Mesendoderm (in vitro differentiated cells): ENCODE measurements at places on chromosomes 1 and 21.

- no peak overlapping the region for H3K4me3 ChIP-seq
- H3K27me3 ChIP-seq: no peaks in the 10 kb centered on the region
- no peaks in the 10 kb centered on the region for H3K4me1 ChIP-seq
- H3K36me3 ChIP-seq: no peaks in the 10 kb centered on the region
- H3K27ac ChIP-seq: no peak overlapping the region
Observed at GRCh38 chr1:194698908-194699318, 1512.5 kb upstream of the B3GALT2 start.

- no peaks in the 10 kb centered on the region for H3K27me3 ChIP-seq
- H3K4me3 ChIP-seq: no peak overlapping the region
- no peaks in the 10 kb centered on the region for H3K4me1 ChIP-seq
- peak; percentile 68 for DNase-seq
- no peak overlapping the region for H3K27ac ChIP-seq
Observed at GRCh38 chr1:10152709-10153284, 57.6 kb upstream of the KIF1B start.

DNA sequence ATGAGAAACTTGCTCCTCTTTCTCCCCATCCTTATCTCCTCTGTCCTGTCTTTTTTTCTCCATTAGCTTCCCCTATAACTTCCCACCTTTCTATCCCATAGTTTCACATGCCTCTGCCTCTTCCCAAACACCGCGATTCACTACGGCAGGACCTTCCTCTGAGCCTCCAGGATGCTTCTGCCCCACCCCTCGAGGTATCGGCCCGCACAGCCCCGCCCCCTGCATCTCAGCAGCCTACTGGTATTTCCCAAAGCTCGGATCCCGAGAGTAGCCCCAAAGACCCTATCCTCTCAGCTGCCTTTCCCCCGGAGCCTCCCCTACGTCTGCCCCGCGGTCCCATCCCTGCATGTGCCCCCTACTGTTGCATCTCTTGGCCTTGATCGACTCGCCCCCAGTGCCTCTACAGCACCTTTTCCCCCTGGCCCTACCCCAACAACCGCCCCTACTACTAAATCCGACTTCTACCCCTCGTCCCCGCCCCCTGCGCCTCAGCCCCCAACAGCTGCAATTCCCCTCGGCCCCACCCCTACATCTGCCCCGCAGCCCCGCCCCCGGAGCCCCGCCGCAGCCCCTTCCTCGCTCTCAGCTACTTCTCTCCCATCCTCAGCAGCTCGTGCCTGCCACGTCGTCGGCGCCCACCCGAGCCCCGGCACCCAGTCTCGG is 512 bp downstream of the PIAS3 start:
- peaks cover 22% of the 10 kb centered on the region for H3K36me3 ChIP-seq
- peak overlapping the region; percentile 70 for H3K27ac ChIP-seq
- no peaks in the 10 kb centered on the region for H3K27me3 ChIP-seq
- DNase-seq: peak; percentile 91
- H3K4me3 ChIP-seq: peak overlapping the region; percentile 82
- peaks cover 5% of the 10 kb centered on the region for H3K4me1 ChIP-seq

- H3K4me1 ChIP-seq: no peaks in the 10 kb centered on the region
- no peak overlapping the region for H3K27ac ChIP-seq
- H3K36me3 ChIP-seq: no peaks in the 10 kb centered on the region
Observed at GRCh38 chr1:64184003-64184440, 19.4 kb upstream of the UBE2U start.

DNA sequence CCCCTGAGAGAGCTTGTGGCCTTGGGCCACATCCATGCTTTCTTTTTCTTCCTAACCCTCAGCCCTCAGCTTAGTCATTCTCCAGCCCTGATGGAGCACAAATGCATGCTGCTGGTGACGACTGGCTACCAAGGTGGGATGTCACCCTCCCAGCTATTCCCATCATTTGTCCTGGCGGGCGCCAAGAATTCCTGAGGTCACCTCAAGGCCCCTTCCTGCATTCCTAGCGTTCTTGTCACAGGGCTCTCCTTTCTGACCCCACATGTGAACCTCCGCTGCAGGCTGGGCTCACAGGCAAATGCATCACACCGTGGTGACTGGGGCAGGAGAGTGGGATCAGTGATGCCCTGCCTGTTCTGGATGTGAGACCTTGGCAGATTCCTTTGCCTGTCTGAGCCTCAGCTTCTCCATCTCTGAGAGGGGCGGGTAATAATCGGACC is 53.4 kb upstream of the IFFO2 start:
- H3K36me3 ChIP-seq: no peaks in the 10 kb centered on the region
- peak; percentile 98 for DNase-seq
- H3K4me1 ChIP-seq: peaks cover 4% of the 10 kb centered on the region
- H3K27me3 ChIP-seq: no peaks in the 10 kb centered on the region
- H3K27ac ChIP-seq: peak overlapping the region; percentile 88
- no peak overlapping the region for H3K4me3 ChIP-seq

DNA sequence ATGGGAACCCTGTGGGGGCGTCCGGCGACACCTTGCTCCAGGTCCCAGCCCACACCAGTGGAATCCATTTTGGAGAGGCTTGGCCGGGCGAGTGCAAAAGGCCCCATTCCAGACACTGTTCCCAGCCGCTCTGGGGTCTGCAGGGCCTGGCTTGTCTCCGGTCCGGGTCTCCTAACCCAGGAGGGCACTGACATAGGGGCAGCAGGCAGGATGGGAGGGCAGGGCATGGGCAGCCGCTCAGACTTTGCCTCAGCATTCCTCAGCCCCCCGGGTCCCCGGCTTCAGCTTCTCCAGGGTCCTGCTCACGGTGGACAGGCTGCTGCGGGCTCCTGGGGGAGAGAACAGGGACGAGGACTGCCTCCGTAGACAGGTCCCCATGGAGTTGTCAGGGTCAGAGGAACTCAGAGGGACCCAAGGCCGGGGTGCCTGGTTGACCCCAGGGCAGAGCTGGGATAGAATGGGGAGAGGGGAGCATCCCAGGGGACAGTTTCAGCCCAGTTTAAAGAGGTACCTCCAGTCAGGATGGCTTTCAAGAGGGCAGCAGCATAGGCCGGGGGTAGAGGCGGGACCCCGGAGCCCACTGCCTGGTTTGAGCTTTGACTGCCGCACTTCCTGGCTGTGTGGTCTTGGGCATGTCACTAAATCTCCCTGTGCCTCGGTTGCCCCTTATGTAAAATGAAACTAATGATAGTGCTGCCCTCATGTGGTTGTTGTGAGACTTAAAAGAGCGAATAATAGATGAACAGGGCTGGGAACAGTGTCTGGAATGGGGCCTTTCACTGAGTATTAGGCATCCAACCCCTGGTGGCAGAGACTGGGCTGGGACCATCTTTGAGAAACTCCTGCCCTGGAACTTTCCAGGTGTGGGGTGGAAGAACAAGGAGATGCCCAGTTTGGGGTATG is 3.7 kb downstream of the KNCN start:
- no peak overlapping the region for H3K4me3 ChIP-seq
- H3K27ac ChIP-seq: no peak overlapping the region
- no peaks in the 10 kb centered on the region for H3K4me1 ChIP-seq

DNA sequence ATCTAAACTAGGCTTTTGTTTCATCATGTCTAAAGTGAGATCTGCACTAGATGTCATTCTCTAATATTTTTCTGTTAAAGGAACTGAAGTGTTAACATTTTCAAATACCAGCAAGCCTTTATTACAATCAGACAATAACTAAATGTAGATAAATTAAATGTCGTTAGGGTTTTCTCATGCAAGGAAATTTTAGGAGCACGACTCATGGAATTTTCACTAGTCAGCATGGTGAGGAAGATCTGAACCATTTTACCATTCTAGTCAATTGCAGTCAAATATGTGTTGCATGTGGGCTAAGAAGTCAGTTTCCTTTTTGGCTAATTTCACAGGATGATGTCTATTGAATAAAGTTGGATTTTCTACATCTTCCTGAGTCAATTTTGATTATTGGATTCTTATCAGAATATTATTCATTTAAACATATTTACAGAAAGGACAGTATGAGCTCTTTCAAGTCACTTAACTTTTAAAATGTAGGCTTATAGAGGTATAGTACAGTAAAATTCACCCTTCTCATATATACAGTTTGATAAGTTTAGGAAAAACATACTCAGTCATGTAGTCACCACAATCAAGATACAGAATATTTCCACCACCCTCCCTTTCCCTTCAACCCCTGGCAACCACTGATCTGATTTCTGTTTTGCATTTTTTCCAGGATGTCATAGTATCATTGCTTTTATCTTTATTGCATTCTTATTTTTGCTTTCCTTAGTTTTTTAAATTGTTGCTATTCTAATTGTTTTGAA is 9.2 kb downstream of the GCSAML start:
- H3K27ac ChIP-seq: no peak overlapping the region
- no peaks in the 10 kb centered on the region for H3K36me3 ChIP-seq
- H3K27me3 ChIP-seq: no peaks in the 10 kb centered on the region

DNA sequence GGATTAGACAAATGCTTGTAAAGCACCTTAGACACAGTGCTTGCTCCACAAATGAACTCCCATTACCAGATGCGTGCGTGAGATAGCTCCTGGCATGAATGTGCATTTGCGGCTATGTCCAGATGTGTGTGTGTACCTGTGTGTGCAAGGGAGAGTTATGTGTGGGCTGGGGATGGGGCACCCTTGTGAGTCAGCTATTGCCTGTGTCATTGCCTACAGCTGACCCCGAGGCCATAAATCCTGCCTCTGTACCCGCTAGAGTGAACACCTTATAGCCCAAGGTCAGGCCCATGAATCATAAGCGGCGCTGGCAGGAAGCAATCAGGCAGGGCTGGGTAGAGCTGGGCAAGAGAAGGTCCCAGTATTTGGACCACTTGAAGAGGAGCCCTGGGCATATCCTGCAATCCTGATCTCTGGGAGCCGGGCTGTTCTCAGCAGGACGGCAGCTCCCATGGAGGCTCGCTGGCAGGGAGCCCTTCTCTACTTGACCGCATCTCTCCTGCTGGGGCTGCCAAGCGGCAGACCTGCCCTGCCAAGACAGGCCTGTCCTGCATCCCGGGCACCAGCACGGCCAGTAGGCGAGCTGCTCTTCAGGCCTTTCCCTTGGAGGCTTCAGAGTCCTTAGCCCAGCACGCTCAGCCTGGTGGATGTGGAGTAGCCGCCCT is 86.4 kb downstream of the TMEM53 start:
- H3K27me3 ChIP-seq: no peaks in the 10 kb centered on the region
- DNase-seq: no peak
- no peak overlapping the region for H3K27ac ChIP-seq
- no peaks in the 10 kb centered on the region for H3K4me1 ChIP-seq
- H3K4me3 ChIP-seq: no peak overlapping the region

DNA sequence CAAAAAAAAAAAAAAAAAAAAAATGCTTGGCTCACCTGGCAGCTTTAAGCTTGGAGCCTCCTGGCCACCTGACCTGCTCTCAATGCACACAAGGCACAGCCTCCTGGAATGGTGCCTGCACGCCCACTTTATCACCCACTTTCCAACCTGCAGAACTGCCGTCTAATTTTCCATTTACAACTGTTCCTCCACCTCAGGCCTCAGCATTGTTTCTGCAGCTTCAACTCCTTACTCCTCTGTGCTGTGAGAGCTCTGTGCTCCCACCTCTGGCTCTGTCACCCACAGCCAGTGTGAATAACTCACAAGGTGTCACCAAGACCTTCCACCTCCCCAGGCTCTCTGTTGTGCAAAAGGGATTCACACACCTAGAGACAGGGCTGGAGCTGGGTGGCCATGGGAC is 38.7 kb upstream of the GPR157 start:
- no peaks in the 10 kb centered on the region for H3K36me3 ChIP-seq
- H3K27ac ChIP-seq: no peak overlapping the region
- DNase-seq: no peak

DNA sequence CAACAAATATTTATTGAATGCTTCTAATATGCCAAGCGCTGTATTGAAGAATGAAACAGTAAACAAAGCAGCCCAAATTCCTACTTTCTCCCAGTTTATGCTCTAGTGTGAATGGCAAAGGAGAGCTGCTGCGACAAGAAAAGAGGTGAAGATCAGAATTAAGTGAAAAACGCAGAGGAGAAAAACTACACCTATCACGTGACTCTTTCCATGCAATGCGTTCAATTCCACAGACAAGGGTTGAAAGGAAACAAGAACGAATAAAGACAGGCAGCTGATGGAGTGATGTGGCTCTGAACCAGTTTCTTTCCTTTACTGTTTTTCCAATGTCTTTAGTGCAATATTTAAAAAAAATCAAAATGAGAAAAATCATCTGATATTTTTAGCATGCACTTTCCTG is 23.6 kb downstream of the MT1HL1 start:
- no peak for DNase-seq
- H3K27ac ChIP-seq: no peak overlapping the region
- no peaks in the 10 kb centered on the region for H3K36me3 ChIP-seq
- H3K27me3 ChIP-seq: no peaks in the 10 kb centered on the region
- H3K4me1 ChIP-seq: no peaks in the 10 kb centered on the region

- no peaks in the 10 kb centered on the region for H3K4me1 ChIP-seq
- H3K36me3 ChIP-seq: no peaks in the 10 kb centered on the region
- DNase-seq: no peak
- no peak overlapping the region for H3K4me3 ChIP-seq
- H3K27me3 ChIP-seq: no peaks in the 10 kb centered on the region
Observed at GRCh38 chr1:231855361-231855760, 228.8 kb downstream of the DISC1 start.

- no peaks in the 10 kb centered on the region for H3K36me3 ChIP-seq
- H3K4me3 ChIP-seq: no peak overlapping the region
- H3K27me3 ChIP-seq: no peaks in the 10 kb centered on the region
- no peak overlapping the region for H3K27ac ChIP-seq
- no peak for DNase-seq
Observed at GRCh38 chr1:93692451-93692861, 10.8 kb upstream of the BCAR3 start.

DNA sequence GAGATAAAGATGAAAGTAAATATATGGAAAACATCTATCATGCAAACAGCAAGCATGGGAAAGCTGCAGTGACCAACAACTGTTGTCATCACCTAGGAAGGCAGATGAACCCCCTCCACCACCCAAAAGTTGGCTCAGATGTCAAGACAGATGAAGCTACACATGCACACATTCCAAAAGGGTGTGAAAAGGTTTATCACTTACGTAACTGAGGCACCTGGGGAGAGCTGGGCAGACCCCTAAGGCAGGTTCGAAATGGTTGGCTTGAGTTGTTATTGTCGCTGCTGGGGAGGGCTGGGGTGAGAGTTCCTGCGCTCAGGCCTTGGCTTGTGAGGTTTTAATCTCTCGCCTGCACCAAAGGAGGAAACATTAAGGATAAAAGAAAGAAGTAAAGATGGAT is 355.1 kb upstream of the CHRM3 start:
- H3K4me3 ChIP-seq: no peak overlapping the region
- H3K36me3 ChIP-seq: no peaks in the 10 kb centered on the region
- no peaks in the 10 kb centered on the region for H3K4me1 ChIP-seq
- H3K27me3 ChIP-seq: no peaks in the 10 kb centered on the region
- peak; percentile 84 for DNase-seq
- peak overlapping the region; percentile 33 for H3K27ac ChIP-seq
